PC-9 (cell line): ENCODE measurements at places on chromosomes 1 and 21. TPM values are rescaled to one million over a fixed set of nuclear protein-coding genes. Genes with fewer than 3 reads are reported as not detected.
A peak's percentile ranks its signal among the peaks of the same experiment; 100 is the strongest.

GRCh38 chr1:111309690-111310089 is 19.0 kb downstream of the CHIA start:
- no peaks in the 10 kb centered on the region for H3K4me1 ChIP-seq
- H3K27me3 ChIP-seq, result peaks cover 21% of the 10 kb centered on the region; the same call in 1 of the 2 replicates
- DNase-seq, result no peak
- H3K36me3 ChIP-seq, result no peaks in the 10 kb centered on the region
- no peak overlapping the region for H3K4me3 ChIP-seq

- DNase-seq, result no peak
- H3K36me3 ChIP-seq, result no peaks in the 10 kb centered on the region
- H3K27me3 ChIP-seq, result no peaks in the 10 kb centered on the region
- H3K4me3 ChIP-seq, result no peak overlapping the region
- H3K4me1 ChIP-seq, result no peaks in the 10 kb centered on the region
Observed at GRCh38 chr1:19361611-19362147, 49.6 kb downstream of the SLC66A1 start.

Gene KRTAP12-1
- total RNA-seq, result not detected in 2 replicates

DNA sequence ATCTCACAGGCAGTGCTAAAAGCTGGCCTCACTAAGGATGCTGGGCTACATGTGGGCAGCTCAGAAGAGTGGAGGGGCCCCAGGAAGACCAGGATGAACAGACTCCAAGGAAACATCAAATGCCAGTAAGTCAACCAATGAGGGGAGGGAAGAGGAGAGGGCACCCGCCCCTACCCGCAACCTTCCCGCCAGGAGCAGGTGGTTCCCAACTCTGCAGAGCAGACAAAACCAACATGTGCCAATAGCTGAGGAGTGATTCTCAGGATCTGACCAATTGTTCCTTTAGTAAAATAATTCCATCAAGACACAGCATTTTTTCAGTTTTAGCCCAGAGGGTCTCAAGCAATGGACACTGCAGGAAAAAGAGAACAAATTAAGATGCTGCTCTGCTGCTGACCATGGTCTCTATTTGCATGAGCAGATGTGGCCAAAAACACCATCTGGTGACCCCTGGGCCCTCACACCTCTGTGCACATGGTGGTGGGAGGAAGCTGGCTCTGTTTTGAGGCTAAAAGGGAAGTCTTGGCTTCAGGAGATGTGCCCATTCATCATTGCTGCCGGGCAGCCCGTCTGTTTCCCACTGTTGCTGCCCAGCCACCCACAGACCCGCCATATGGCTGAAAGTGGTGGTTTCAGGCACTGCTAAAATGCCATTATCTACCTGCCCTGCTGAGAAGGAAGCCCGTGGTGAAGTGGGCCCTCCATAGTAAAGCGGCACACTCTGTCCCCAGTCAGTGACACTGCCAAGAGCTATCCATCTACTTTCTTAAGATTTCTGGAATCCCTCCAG is 231.8 kb downstream of the KCNH1 start:
- H3K27me3 ChIP-seq, result 0 out of 2 replicates have a peak, but pooled peaks cover 14% of the 10 kb centered on the region
- no peak for DNase-seq
- no peak overlapping the region for H3K27ac ChIP-seq
- H3K4me1 ChIP-seq, result no peaks in the 10 kb centered on the region
- no peak overlapping the region for H3K4me3 ChIP-seq

- no peaks in the 10 kb centered on the region for H3K36me3 ChIP-seq
- peak within 1 kb of the TSS; percentile 71 for H3K4me3 ChIP-seq
- DNase-seq, result peak; percentile 77
- no peak within 1 kb of the TSS for H3K27ac ChIP-seq
Observed at GRCh38 chr1:39901714-39902459, at the start of gene MYCL. Gene MYCL (minus strand): TSS chr1:39901917. CDS start chr1:39901434, 483 bp downstream.

Gene SPRR1B
- not detected in 2 replicates for total RNA-seq

DNA sequence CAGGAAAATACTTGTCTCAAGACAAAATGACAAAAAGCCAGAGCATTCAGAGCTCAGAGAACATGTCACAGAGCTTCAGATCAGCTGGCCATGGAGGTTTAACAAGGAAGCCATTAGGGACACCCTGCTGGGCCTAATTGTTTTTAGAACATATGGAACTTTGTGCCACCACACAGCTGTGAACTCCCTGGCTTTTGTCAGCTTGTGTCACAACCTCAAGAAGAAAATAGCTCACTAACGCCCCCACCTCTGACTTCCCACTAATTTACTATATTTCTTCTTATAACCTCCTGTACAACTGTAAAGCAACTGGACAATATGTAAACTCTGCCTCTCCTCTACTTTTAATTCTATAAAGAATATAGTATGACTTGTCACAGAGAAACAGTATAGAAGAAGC is 21.0 kb upstream of the TDRD10 start:
- H3K4me3 ChIP-seq, result no peak overlapping the region
- peaks cover 10% of the 10 kb centered on the region; the same call in 1 of the 2 replicates for H3K27me3 ChIP-seq
- no peak overlapping the region for H3K27ac ChIP-seq

Gene C1QB
- total RNA-seq, result not detected in 2 replicates
